ENCODE measurements at places on chromosomes 12 and 14. TPM values are rescaled to one million over a fixed set of nuclear protein-coding genes. Genes with fewer than 3 reads are reported as not detected.

MYO1H gene
- not detected for total RNA-seq

KLHL33 gene
- total RNA-seq: 0.23 TPM

NRIP2 gene
- total RNA-seq: not detected

CLEC14A gene
- 0.15 TPM for total RNA-seq

GRIP1 gene
- 1.8 TPM for total RNA-seq

IKBIP gene
- 60.7 TPM for total RNA-seq

SLC17A8 gene
- total RNA-seq: not detected

GMFB gene
- 79.5 TPM for total RNA-seq

SLC2A14 gene
- not detected for total RNA-seq

CLEC6A gene
- not detected for total RNA-seq

PZP gene
- total RNA-seq: not detected

ASCL1 gene
- total RNA-seq: not detected

POTEG gene
- not detected for total RNA-seq

RNASE3 gene
- total RNA-seq: not detected

PRICKLE1 gene
- 11.5 TPM for total RNA-seq

LRCOL1 gene
- not detected for total RNA-seq

COA8 gene
- total RNA-seq: 2.8 TPM

MRPL51 gene
- 92.0 TPM for total RNA-seq
